ENCODE measurements at places on chromosomes 5 and 9.
A peak's percentile ranks its signal among the peaks of the same experiment; 100 is the strongest.

DNA sequence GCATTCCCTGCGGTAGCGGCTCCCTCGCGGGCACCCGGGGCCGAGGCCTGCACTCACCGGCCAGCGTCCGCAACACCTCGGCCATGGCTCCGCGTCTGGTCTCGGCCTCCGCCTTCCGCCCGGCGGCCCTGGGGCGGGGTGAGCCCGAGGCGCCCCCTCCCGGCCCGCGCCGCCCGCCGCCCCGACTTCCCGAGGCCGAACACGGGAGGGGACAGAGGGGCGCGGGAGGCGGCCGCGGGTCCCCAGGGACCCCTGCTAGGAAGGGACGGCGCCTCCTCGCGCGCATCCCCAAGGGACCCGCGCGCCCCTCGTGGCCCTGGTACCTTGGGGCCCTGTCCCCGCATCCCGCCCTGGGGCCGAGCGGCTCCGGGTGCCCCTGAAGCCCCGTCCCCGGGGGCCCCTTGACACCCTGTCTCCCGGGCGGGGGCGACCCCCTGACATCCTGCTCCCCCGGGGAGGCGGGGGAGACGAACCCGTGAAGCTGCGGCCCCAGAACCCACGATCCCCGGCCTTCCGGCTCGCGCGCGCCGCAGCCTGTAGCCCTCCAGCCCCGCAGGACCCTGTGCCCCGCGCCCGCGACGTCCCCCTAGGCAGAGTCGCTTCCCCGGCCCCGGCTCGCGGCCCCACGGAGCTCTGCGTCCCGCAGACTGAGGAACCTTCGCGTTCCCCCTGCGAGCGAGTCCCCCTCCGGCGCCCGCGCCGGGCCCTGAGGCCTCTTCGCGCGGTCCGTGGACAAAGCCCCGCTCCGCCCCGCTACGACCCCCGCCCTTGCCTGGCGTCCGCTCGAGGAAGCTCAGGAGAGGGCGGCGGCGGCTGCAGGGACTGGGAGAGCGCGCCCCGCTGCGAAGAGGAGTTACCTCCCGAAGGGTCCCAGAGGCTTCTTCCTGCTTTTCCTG lies at the start of gene ABO:
ABO (minus strand) TSS at position 97 of the 896 bp plus-strand sequence.
- DNase-seq: no peak

- DNase-seq: no peak
Measured at GRCh38 chr9:98391867-98392266, 136.4 kb upstream of the TBC1D2 start.

GRCh38 chr5:124960266-124960665 lies 213.8 kb upstream of the ZNF608 start:
- no peak for DNase-seq

DNA sequence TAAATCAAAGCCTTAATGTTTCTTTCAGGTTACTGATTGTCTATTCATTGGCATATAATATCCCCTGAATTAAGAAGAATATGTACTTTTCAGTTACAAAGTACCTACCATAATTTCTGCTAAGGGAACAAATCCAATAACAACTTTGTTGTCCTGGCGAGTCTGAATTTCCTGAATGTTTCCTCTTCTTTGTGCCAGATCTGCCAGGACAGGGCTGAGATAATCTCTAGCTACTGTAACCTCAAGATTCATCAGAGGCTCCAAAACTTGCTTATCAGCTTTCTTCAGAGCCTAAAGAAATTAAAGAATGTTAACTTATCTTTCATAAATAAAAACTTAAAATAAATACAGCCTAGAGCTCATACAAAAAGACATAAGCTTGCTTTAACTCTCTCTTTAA lies 37.2 kb downstream of the HEXB start:
- DNase-seq: no peak

- no peak for DNase-seq
Measured at GRCh38 chr5:169700611-169701010, 63.5 kb downstream of the DOCK2 start.

- no peak for DNase-seq
Measured at GRCh38 chr9:95383185-95383676, 65.7 kb upstream of the FANCC start.

- no peak for DNase-seq
Measured at GRCh38 chr9:543478-543877, 298.0 kb upstream of the DMRT1 start.

DNA sequence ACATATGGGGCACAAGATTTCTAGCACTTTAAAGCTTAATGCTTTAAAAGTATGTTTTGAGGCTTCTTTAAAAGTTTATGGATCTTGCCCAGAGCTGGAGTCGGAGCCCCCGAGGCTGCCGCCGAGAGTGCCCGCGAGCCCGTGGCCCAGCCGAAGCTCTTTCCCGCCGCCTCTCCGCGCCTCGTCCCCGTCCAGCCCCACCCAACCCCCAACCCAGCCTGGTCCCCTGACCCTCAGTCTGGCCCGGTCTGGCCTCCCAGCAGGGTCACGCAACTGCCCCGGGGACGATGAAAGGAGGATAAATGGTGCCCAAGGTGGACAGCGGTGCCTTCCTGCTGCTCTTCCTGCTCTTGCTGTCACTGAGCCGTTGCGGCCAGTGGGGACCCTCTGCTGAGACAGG lies 1.7 kb downstream of the TSSK1B start:
- no peak for DNase-seq

DNA sequence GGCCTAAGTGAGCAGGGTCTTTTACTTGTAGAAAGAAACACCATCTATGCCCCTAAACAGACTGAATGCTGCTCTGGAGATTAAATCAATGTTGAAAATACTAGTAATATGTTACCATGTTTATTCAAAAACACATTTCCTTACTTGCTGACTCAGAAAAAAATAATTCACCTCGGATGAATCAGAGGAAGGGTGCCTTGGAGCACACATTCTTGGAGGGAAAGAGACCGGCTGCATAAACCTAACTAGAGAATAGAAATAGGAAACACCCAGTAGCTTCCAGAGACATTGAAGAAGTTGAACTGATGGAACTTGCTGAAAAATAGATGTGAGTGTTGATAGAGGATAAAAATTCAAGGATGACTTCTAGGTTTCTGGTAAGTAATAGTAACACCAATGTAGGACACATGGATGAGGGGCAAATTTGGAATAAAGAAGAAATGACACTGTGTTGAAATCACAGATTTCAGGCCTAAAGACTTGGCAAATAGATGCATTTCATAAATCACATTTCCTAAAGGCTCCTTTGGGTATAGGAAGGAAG lies 76.9 kb upstream of the MINAR2 start:
- DNase-seq: no peak

DNA sequence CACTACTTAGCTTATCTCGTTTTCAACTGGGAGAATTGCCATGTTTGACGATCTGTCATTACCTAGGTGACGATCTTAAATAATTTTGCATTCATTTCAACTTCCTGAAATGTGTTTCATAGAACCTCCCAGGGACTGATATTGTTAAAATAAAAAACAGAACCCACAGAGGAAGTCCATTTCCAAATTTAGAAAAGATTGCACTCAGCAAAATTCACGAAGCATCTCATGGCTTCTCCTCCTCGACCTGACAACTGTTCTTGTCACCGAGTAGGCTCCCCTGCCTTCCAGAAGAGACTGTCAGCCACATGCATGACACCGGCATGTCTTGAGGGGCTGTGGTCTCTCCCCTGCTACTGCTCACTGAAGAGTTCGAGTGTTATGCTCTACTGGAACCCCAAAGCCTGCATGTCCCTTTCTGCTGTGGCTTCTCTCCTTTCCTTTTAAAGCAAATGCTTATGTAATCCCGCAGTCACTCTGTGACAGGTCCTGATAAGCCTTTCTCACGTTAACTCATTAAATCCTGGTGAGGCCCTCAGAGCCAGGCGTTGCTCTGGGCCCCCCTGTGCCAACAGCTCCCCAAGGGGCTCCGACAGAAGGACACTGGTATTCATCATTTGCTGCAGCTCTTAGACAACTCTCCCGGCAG lies 26.8 kb upstream of the ANKRD33B start:
- peak; percentile 0 for DNase-seq

- no peak for DNase-seq
Measured at GRCh38 chr9:120841930-120842684, 615 bp downstream of the PSMD5 start.

GRCh38 chr5:122152266-122152900 lies 23.0 kb downstream of the ZNF474 start:
- no peak for DNase-seq

DNA sequence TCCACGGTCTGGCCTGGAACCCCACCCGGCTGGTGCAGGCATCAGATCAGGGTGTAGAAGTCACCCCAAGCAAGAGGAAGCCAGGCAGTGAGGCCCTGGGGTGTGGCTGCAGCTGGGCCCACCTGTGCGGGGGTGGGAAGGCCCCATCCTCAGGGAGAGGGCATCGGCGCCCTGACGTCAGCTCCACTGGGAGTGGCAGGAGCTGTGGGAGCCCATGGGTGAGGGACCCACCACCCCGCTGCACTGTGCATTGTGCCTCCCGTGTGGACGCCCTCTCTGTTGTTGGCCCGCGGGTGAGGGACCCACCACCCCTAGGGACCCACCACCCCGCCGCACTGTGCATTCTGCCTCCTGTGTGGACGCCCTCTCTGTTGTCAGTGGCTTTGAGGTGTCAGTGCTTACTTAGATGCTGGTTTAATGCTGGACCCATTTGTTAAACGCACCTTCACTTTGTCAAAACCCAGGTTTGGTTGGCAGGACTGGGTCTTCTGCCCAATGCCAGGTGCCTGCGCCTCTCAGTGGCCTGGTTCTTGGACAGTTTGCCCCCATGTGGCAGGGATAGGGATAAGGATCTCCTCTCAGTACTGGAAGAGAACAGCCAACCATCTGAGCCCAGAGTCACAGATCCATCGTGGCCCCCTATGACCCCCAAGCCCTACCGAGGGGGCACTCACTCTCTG lies 6.9 kb upstream of the EXOC3 start:
- DNase-seq: no peak

DNA sequence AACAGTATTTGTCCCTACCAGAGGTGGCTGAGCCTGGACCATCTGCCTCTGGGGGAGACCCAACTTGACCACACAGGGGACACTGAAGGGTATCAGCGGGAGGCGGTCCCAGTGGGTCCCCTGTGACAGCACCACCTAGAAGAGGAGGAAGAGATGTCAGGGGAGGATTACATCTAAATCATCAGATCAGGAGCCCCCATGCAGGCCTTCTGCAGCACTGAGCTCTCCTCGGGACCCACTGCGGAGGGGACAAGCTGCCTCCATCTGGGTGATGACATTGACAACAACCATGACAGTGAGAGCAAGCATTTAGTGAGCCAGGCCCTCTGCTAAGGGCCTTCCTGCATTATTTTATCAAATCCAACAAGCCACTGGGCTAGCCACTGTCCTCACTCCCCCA lies 12.3 kb downstream of the ORM2 start:
- no peak for DNase-seq

DNA sequence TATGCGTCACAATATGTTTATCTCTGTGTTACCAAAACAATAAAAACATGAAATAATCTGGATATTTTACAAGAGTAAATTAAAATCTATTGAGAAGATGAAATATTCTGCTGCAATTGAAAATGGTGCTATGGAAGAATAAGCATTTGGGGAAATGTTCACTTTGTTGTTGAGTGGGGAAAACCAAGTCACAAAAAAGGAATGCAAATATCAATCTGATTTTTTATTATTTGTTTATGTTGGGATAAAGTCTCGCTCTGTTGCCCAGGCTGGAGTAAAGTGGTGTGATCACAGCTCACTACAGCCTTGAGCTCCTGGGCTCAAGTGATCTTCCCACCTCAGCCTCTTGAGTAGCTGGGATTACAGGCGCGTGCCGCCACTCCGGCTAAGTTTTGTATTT lies 8.6 kb upstream of the F2RL1 start:
- DNase-seq: no peak

GRCh38 chr5:177306674-177307543 lies 3.3 kb downstream of the PRELID1 start:
- DNase-seq: no peak

DNA sequence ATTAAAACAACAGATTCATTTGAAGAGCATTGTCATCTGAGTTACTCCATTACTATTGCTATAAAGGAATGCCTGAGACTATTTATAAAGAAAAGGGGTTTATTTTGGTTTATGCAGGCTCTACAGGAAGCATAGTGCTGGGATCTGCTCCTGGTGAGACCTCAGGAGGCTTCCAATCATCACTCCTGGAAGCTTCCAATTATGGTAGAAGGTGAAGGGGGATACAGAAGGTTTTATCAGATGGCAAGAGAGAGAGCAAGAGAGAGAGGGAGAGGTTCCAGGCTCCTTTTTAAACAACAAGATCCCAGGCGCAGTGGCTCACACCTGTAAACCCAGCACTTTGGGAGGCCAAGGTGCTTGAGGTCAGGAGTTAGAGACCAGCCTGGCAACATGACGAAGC lies 63.5 kb downstream of the ASS1 start:
- no peak for DNase-seq

- peak; percentile 55 for DNase-seq
Measured at GRCh38 chr9:29830821-29831220, 2257.5 kb upstream of the C9orf72 start.

GRCh38 chr9:113375057-113376023 lies 1.4 kb downstream of the HDHD3 start:
- no peak for DNase-seq

- no peak for DNase-seq
Measured at GRCh38 chr5:104513121-104513602, 950.6 kb upstream of the NUDT12 start.

GRCh38 chr5:61053937-61054336 lies 108.3 kb downstream of the SMIM15 start:
- DNase-seq: no peak

DNA sequence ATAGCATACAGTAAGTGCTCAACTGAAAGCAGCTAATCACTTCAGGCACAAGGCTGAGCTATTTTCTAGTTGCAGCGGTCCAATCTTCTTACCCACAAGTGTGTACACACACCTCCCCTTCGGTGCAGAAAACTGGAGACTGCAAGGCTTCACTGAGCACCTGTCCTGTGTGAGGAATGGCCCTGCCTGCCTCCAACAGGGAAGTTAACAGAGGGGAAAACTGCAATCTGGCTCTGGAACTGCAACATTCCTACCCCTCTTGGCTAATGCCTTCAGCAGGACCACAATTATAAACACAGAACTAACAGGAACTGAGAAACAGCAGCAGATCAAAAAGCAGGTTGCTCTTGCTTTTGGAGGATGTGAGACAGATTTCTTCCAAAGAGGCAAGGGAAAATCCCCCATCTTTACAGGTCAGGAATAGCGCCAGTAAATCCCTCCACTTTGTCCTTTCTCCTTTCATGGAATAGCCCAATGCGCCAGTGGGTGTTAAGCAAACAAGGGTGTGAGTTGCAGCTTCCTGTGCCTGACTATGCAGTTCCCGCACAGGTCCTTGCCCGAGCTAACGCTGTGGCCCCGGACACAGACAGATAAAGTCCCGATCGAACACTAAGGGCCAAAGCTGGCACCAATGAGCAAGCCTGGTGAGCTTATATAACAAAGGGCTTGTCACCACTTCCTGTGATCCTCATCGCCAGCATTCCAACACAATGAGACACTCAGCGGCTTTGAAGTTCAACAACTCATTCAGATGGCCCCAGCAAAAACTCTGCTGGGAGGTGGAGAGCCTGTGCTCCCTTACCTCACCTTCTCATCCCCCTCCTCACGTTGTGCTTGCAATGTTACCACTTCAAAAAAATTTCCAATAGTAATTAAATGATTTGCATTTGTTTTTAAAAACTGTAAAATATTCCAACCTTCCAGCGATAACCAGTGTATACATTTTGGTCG lies 21.5 kb downstream of the SHB start:
- no peak for DNase-seq

GRCh38 chr9:22332202-22332601 lies 114.4 kb upstream of the DMRTA1 start:
- DNase-seq: peak; percentile 38

- DNase-seq: no peak
Measured at GRCh38 chr5:141945511-141946051, 12.4 kb downstream of the PCDH12 start.

GRCh38 chr9:81534138-81534875 lies 155.0 kb downstream of the TLE1 start:
- no peak for DNase-seq

- DNase-seq: no peak
Measured at GRCh38 chr9:111632060-111632459, 926 bp downstream of the DNAJC25 start.

All from NCI-H1092 treated with DMSO at 0.1 percent for 48 hours (cell line).